ENCODE measurements at places on chromosomes 13 and 19.

GRCh38 chr13:34257966-34258365, 440.0 kb downstream of the RFC3 start:
- no peak for DNase-seq

GRCh38 chr13:109101550-109102144, 472.2 kb downstream of the MYO16 start:
- DNase-seq: no peak

DNA sequence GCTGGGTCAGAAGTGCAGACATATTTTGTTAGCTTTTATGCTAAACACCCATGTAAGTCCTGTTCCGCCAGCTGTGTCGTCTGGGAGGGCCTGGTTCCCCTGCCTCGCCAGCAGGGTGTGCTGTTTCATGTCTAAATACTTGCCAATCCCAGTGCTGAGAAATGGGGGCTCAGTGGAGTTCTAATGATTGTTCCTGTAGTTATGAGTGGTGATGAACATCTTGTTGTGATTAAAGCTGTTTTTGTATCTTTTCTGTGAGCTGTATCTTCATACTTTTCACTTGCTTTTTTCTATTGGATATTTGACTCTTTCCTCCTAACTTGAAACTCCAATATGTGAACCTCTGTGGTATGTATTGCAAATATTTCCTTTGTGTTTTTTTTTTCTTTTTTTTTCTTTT, 32.7 kb downstream of the KDM4B start:
- DNase-seq: no peak

GRCh38 chr19:12695514-12695913, 917 bp downstream of the FBXW9 start:
- no peak for DNase-seq

DNA sequence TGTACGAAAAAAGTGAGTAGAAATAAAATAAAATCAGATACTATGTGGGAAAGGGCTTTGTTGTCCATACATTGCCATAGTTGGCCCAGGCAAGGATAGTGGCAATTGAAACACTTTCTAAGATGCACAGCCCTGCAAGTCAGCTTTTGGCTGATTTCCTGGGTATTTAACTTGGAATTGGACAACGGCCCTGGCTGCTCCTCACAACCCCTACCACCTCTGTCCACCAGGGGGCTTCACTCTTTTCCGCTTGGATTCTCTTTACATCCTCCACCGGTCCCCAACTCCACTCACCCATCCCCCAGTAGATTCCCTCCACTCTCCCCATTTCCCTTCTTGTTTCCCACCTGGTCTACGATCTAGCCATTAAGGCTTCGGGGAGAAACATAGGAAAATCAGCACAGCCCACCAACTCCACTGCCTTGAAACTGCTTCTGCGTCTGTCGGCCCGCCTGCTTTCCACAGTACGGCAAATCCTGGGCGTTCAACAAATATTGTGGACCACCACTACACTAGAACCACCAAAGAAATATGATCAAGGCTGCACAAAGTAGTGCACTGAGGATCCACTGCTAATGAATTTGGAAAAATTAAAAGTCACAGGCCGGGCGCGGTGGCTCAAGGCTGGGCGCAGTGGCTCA, 48.6 kb upstream of the GTF3A start:
- DNase-seq: peak; percentile 30

GRCh38 chr19:33988601-33989000, 183.7 kb upstream of the LSM14A start:
- DNase-seq: no peak

GRCh38 chr19:58498316-58499020, 13.3 kb downstream of the SLC27A5 start:
- no peak for DNase-seq

- DNase-seq: no peak
Measured at GRCh38 chr19:35344511-35345031, 3.1 kb upstream of the FFAR1 start.

GRCh38 chr13:91247768-91248167, 99.7 kb upstream of the MIR17HG start:
- no peak for DNase-seq

- DNase-seq: peak; percentile 82
Measured at GRCh38 chr13:112722433-112723263, 32.8 kb downstream of the ATP11A start.

DNA sequence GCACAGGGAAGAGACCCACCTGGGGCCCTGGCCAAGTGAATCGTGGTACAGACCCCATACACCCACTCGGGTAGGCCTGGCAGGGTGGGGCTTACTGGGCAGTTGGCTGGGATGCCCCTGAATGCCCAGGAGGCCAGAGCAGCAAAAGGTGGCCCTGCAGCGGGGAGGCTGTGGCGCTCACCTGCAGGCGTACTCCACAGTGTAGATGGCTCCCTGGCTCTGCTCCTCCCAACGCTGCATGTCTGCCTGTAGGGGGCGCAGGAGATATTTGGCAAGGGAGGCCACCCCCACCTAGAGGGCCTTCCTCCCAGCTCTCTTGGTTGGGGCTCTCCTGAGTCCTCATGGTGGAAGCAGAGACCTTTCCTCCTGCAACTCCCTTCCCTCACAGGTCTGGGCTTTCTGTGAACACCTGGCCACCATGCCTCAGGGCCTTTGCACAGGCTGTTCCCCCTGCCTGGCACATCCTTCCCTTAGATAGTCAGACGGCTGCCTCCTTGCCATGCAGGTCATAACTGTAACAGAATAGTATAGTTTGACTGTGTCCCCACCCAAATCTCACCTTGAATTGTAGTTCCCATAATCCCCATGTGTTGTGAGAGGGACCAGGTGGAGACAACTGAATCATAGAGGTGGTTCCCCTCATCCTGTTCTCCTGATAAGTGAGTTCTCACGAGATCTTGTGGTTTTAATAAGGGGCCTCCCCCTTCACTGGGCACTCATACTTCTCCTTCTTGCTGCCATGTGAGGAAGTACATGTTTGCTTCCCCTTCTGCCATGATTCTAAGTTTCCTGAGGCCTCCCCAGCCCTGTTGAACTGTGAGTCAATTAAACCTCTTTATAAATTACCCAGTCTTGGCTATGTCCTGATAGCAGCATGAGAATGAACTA, 5.9 kb downstream of the BORCS8 start:
- peak; percentile 29 for DNase-seq

- DNase-seq: no peak
Measured at GRCh38 chr13:46926916-46927590, 30.2 kb upstream of the HTR2A start.

GRCh38 chr13:57123681-57124080, 17.0 kb upstream of the PRR20A start:
- DNase-seq: no peak

- no peak for DNase-seq
Measured at GRCh38 chr19:29040951-29041350, 172.0 kb downstream of the UQCRFS1 start.

DNA sequence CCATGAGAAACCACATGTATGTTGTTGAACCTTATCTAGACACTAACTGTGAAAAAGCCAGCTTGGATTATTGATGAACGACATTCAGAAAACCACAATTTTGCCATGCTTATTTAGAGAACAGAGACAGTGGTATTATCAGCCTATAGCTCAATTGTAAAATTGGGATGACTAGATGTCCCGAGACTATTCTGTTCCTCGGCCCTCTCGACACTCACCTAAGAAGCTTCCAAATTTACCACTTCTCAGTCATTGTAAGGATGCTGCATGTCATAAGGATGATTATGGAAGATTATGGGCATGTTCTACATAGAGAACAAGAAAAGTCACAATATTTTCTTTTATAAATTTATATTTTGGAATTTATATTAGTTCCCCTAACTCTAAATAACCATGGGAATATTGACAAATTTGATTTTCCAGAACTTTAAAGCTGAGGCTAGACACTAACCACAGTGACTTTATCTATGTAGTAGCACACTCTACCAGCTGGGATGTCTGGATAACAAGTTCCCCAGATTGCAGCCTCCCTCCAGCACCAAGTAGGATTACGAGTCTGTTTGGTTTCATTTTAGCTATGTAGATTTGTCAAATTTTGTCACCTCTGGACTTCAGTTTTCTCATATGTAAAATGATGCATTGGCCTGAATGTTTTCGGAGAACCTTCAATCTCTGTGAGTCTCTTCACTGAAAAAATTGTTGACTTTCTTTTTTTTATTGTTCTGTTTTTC, 513.6 kb downstream of the IRS2 start:
- DNase-seq: no peak

GRCh38 chr19:8206147-8207087, 2.8 kb upstream of the CERS4 start:
- peak; percentile 70 for DNase-seq

GRCh38 chr13:75294110-75294509, 187.9 kb downstream of the TBC1D4 start:
- DNase-seq: no peak

DNA sequence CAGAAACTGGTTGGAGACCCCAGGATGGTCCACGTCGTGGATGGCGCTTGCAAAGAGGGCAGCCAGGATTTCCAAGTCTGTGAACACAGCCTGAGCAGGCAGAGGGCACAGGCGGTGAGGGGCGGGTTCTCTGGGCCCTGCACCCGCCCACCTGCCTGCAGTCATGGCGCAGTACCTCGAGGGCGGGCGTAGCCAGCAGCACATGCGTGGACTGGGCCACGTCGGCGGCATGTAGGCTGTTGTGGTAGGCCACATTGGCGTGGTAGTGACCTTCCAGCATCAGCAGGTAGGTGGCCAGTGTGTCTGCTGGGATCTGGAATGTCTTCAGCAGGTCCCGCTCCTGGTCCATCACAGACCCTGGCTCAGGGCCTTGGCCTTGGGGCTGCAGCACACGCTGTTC, 8.1 kb downstream of the PDE4C start:
- no peak for DNase-seq

DNA sequence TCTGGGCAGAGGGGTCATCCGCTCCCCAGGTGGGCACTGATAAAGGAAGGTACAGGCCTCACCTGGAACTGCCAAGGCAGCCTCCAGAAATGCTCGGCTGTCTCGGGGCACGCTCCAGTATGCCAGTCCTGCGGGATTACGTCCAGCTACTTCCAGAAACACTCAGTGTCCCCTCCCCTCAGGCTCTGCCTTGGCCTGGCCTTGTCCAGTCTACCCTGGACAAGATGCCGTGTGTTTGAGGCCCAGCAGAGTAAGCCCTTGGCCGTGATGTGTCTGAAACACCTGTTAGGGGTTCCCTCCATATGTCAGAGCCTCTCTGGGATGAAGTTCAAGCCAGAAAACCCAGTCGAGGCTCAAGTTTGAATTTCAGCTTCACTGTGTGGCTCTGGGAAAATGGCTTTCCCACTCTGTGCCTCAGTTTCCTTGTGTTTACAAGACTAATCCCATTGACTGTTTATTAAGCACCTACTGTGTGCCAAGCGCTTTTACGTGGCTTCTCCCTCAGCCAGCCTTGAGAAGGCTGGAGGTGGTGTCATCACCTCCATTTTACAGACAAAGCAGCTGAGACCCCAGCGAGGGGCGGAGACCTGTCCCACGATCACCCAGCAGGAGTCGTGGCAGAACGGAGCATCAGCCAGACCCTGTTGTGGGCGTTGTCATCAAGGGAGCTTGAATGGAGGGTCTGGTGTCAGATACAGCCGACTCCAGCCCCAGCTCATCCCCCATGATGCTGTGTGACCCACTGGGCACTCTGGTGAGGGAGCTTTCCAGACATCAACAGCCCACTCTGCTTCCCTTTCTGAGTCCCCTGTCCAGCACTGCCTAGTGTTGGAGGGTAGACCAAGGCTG, 2.0 kb upstream of the PIK3R2 start:
- no peak for DNase-seq

DNA sequence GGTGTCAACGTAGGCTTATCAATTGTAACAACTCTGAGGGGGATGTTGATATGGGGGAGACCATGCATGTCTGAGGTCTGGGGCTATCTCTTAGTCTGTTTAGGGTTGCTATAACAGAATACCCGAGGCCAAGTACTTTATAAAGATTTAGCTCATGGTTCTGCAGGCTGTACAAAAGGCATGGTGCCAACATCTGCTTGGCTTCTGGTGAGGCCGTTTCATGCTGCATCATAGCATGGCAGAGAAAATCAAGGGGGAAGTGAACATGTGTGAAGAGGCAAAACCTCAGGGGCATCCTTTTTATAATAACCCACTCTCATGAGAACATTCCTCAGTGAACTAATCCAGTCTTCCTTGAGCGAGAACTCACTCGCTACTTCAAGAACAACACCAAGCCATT, 353.8 kb downstream of the ENOX1 start:
- DNase-seq: no peak

- no peak for DNase-seq
Measured at GRCh38 chr13:31009166-31009565, 76.7 kb downstream of the TEX26 start.

GRCh38 chr13:38582133-38582532, 104.7 kb upstream of the FREM2 start:
- DNase-seq: peak; percentile 52

DNA sequence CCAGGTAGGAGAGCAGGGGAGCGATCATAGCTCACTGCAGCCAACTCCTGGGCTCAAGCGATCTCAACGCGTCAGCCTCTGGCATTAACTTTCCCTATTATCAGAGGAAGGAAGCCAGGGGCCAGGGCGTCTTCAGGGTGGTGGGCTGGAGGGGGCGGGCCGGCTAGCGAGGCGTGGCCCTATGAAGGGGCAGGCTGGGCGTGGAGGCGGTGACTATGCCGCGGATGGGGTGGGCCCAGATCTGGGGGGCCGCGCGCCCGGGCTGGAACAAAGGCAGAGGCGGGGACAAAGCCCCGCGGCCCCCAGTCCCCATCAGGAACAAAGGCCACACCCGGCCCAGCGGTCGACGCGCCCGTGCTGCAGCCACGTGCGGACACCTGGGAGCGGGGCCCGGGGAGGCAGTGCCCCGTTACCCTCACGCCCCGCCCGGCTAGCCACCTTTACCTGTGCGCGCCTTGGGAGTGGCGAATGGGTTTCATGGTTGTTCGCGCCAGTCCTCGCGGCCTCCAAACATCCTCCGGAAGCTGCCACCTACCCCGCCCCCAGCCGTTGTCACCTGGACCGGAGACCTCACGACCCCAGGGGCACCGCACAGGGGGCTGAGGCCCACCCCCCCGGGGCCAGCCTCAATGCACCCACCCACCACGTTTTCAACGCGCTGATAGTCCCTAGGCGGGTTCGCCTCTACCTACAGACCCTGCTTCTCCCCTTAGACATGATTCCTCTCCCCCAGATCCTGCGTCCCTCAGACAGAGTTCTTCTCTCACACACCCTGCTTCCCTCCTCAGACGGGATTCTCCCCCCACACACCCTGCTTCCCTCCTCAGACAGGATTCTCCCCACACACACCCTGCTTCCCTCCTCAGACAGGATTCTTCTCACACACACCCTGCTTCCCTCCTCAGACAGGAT, 5.4 kb upstream of the TRIM28 start:
- peak; percentile 70 for DNase-seq

GRCh38 chr19:50780753-50781435, 9.3 kb upstream of the ACP4 start:
- DNase-seq: no peak

DNA sequence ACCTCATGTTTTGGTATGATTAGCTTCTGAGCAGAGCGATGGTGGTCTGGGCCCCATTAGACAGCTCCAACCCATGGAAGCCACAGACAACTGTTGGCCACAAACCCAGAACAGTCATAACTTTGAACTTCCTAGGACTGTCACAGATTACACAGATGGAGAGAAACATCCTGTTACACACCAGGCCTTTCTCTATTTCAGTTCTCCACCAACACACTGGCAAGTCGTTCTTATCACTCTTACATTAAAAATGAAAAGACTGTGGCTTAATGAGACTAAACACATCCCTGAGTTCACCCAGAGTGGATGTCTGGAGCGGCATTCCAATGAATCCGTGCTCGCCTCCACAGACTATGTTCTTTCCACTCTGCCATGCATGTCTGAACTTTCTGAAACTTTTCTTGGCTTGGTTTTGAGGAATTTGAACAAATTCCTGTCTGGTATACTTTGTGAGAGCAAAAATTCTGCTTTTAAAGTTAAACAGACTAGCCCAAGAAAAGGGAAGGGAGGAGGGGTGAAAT, 109.1 kb downstream of the NALCN start:
- no peak for DNase-seq

GRCh38 chr13:79548902-79549301, 67.9 kb downstream of the NDFIP2 start:
- no peak for DNase-seq
